Activated CD4-positive, CD25-positive, alpha-beta regulatory T cell (primary cell): ENCODE measurements at places on chromosomes 1 and 21.

- DNase-seq: no peak
Observed at GRCh38 chr21:33977721-33978369, 62.2 kb upstream of the ATP5PO start.

DNA sequence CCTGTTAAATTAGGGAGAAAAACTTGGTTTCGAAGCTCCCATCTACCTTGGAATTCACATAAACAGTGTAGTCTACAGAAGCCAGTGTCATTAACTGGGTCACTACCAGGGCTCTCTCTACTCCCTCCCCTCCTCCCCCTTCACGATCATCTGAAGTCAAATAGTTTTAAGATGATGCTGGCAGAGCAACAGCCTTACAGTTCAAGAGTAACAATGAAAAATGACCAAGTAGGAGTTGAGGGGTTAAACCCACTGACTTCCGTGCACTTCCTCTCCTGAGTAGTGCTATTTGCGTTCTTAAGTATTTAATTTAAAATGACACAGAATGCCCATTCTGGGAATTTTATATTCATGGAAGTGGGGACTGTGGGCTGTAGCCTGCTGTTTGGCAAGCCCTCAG, 236.9 kb downstream of the SIPA1L2 start:
- no peak for DNase-seq

DNA sequence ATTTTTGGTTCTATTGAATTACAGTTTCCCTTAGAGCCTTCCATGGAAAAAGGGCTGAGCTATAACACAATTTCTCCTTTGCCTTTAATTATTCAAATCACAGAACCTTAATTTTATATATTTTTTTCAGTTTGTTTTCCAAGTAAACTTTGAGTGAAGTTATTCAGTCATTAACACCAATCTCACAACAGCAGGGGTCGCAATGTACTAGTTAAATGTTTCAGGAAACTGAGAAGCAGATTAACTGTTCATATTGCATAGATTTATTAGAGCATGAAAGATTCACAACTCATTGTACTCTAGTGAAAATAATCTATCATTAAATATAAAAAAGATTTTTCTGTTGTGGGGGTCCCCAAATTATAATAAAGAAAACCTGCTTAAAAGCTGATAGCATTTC, 64.1 kb downstream of the KIFAP3 start:
- DNase-seq: no peak

- DNase-seq: no peak
Observed at GRCh38 chr1:34052565-34052964, 112.5 kb downstream of the CSMD2 start.

GRCh38 chr1:162386292-162387225, 5.0 kb downstream of the C1orf226 start:
- no peak for DNase-seq

- no peak for DNase-seq
Observed at GRCh38 chr1:91397605-91398004, 7.0 kb downstream of the HFM1 start.

GRCh38 chr1:183038333-183038866, 15.2 kb downstream of the LAMC1 start:
- no peak for DNase-seq

DNA sequence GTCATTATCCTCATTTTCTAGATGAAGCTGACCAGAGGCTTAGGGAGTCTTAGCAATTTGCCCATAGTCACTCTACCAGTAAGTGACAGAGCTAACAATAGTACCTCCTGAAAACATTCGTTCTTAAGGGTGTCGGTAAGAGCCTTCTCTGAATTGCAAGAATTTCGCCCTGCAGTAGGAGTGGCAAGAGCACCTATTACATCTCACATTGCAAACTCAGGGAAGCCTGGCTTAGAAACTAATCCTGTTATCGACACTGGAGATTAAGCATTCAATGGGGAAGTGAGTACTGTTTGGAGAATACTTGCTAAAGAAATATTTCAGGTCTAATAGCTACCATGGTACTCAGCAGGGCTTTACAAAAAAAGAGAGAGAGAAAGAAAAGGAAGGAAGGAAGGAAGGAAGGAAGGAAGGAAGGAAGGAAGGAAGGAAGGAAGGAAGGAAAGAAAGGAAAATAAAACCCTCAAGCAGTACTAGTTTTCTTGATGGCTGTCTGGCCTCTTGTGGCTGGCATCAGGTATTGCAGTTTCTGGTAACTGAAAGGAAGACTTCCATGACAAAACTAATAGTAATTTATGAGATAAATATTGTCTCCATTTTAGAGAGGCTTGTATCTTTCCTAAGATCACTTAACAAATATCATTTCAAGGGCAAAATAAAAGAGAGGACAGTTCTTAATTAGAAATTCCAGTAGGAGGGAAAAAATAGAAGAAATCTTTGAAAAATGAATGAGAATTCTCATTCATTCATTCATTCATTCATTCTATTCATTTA, 10.4 kb downstream of the C1orf226 start:
- DNase-seq: no peak

- DNase-seq: no peak
Observed at GRCh38 chr1:30681782-30682181, 41.6 kb downstream of the MATN1 start.

DNA sequence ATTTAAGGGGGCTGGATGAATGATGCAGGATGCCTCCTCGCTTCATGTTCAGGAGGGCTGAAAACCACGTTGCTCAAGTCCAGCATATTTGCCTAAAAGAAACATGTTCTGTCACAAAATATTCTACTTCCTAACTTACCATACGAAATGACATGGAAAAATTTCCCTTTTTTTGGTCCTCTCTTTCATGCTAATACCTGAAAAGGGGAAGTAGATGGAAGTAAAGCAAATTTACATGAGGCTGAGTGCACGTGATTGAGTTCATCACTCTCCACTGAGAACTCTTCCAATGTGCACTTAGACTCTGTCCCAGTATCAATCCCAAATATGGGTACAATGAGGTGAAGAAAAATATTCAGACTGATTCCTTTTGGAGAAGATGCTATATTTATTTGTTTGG, 23.0 kb downstream of the XCL2 start:
- no peak for DNase-seq

DNA sequence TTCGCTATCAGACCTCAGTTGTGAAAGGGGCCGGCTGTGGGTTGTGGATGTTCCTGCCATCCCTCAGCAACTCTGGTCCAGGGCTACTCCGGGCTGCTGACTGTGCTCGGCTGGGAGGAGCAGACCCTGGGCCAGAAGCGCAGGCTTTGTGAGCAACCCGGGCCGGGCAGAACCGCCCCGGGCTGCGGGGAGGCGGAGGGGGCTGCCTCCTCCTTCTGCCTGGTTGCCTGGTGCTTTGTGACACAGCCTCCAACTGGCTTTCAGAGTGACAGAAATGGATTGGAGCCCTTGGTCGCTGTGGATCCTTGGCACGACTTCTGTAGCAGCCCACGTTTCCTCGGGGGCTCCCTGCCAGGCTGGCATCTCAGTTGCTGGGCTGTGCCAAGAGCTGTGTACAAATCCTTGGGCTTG, 10.0 kb downstream of the DRAXIN start:
- DNase-seq: no peak

GRCh38 chr1:164723296-164723798, 164.4 kb downstream of the PBX1 start:
- DNase-seq: no peak

- no peak for DNase-seq
Observed at GRCh38 chr21:25639551-25640201, 618 bp downstream of the JAM2 start.

- no peak for DNase-seq
Observed at GRCh38 chr1:214326406-214326805, 45.4 kb downstream of the SMYD2 start.

DNA sequence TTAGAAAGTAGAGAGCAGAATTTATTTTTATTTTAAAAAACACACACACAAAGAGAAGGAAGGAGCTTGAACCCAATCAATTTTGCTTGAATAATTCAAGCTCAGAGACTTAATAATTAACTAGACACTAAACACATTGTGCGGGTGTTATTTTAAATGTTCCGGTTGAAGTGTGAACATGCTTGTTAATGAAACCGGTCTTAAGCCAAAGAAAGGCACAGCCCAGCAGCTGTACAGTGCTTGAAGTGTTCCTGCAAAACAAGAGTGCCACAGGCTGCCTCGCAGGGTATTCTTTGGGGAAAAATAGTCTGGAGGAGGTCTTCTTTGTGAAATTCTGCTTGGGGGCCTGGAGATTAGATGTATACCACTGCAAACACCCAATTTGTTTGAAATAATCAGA, 2.2 kb upstream of the CDC42BPA start:
- DNase-seq: no peak

GRCh38 chr1:183652107-183652506, 1.0 kb downstream of the APOBEC4 start:
- no peak for DNase-seq

GRCh38 chr1:243756529-243756928, 93.5 kb downstream of the AKT3 start:
- DNase-seq: no peak

DNA sequence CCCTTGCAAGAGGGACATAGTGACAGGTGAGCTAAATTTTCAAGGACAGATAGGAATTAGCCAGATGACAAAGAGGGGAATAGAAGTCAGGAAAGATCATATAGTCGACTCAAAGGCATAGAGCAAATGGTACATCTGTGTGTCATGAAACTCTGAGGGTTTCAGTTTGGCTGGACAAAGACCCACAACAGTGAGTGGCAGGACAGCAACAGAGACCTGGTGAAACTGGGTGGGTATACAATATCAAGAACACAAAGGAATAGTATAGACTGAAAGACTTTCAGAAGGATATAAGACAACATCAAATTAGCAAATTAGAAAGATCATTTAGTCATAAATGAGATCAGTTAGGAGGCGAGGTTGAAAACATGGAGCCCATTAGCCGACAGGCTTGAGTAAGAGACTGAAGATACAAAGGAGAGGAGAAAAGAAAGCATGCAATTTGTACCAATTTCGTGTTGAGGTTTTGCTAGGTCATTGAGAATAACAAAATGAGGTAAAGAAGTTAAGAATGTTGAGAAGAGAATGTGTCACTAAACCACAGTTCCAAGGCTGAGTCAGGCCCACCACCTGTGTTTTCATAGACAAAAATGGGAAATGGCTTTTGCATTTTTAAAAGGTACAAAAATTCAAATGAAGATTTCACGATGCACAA, 213.8 kb downstream of the HHIPL2 start:
- no peak for DNase-seq

DNA sequence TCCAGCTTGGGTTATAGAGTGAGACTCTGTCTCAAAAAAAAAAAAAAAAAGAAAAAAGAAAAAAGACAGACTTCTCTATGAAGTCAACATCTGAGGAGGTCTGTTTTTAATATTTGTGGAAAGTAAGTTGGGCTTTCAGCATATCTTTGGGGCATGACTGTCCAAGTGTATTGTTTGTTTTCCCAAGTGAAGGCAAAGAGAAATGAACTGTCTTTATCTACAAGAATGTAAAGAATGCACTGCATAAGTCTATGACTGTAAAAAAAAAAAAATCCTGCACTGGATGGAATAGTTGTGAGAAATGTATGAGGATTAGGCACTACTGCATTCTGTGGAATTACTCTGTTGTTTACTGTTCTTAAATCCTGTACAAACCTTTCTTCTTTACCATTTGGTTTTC, 45.6 kb upstream of the TMEM61 start:
- no peak for DNase-seq

DNA sequence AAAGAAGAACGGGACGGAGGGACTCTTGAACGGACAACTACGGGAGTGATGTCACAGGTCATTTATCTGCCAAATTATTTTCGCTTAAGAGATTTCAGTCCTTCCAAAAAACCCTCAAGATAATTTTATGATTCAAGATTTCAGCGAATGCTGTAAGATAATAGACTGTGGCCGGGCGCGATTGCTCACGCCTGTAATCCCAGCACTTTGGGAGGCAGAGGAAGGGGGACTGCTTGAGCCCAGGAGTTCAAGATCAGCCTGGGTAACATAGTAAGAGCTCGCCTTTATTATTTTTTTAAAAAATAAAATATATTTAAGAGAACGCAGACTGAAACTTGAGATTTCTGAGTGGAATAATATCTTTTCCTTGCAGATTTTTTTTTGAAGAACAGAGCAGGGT, 609 bp downstream of the RWDD2B start:
- DNase-seq: no peak

- DNase-seq: no peak
Observed at GRCh38 chr1:52032785-52033131, 852 bp downstream of the KTI12 start.

DNA sequence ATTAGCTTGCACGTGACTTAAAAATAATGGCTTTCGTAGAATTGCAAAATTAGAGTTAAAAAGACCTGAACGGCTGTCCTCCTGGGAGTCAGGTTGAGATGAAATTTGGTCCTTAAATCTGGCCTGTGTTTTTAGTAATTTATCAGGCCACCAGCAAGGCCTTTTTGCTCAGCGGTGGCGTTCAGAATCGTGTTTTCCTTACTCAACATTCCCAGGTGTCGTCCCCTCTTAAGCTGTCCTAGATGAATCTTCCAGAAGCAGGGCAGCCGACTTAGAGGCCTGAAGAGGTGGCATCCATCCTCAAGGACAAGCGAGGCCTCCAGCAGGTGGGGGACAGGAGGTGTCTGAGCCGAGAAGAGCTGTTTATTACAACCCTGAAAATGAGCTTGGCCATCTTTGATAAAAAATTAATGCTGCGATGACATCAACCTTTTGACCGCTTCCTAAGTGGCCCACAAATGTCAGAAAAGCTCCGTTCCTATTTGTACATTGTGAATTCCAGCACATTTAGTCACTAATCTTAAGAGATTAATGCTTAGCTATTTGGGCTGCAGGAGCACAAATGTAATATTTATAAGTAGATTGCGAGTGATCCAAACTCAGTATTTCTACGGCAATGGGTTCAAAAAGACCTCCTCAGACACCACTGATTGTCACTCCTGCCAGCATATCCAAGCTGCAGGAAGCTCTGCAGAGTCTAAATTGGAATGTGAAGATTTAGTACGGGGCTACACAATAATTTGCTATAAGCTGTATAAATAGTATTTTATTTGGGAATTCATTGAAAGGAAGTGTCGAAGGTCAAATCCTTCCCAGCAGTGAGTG, 344.1 kb upstream of the VAMP3 start:
- no peak for DNase-seq

DNA sequence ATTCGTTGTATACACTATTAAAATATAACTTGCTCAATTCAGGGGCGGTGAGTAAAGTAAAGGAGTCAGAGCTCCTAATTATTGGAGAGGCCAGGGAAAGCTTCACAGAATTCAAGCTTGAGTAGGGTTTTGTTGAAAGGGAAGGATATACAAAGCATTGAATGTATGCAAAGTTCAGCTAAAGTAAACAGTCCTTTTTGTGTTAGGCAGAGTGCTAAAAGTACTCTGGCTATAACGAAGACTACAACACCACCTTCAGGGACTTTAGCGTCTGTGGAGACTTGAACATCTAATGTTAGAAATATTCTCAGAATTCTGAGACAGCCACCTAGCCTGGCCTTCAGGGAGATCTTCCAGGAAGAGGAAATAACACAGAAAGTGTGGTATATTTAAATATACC, 1.1 kb downstream of the FALEC start:
- DNase-seq: no peak

DNA sequence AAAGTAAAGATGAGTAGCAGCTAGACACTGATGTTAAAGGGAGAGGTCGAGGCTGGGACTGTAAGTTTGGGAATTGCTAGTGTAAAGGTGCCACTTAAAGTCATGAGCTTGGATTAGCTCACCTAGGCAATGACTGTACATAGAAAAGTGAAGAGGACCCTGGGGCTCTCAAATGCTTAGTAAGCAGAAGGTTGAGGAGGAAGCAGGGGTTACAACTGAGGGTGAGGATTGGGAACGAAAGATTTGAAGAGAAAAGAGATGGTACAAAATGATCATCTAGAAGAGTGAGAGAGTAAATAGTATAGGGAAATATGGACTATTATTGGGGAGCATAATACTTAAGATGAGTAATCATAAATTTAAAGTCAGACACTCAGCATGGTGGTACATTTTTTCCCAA, 63.1 kb upstream of the TNFSF4 start:
- no peak for DNase-seq
